ENCODE measurements at places on chromosomes 4 and X. TPM values are rescaled to one million over a fixed set of nuclear protein-coding genes. Genes with fewer than 3 reads are reported as not detected.

The IL21 gene
- total RNA-seq = not detected

The OPN1LW gene
- total RNA-seq = not detected

The SPANXC gene
- total RNA-seq = not detected

The APELA gene
- not detected for total RNA-seq

The CDX4 gene
- total RNA-seq = not detected

The LNX1 gene
- total RNA-seq = 1.0 TPM

The LRCH2 gene
- total RNA-seq = 21.7 TPM

The SRPK3 gene
- 0.24 TPM for total RNA-seq

The PPBP gene
- total RNA-seq = 1.2 TPM

The KLB gene
- not detected for total RNA-seq

The AFF2 gene
- 0.16 TPM for total RNA-seq

The THAP6 gene
- 6.9 TPM for total RNA-seq

The CHRDL1 gene
- not detected for total RNA-seq

The MAGEE2 gene
- not detected for total RNA-seq

The RS1 gene
- total RNA-seq = not detected

The ATOH1 gene
- total RNA-seq = not detected

The RFC1 gene
- 33.1 TPM for total RNA-seq

The FATE1 gene
- total RNA-seq = not detected

The PABPC1L2B gene
- total RNA-seq = not detected

The SPANXD gene
- total RNA-seq = not detected

The RIBC1 gene
- total RNA-seq = 0.65 TPM

The BCLAF3 gene
- total RNA-seq = 1.7 TPM

The HS6ST2 gene
- total RNA-seq = 2.2 TPM

The TMEM35A gene
- 22.0 TPM for total RNA-seq

The SYNPO2 gene
- 1.3 TPM for total RNA-seq

The FGD1 gene
- total RNA-seq = 10.9 TPM

The MAGEB17 gene
- total RNA-seq = 0.08 TPM

The SSX4B gene
- total RNA-seq = not detected

The EDA2R gene
- total RNA-seq = 4.0 TPM

The SSX3 gene
- not detected for total RNA-seq

The CD40LG gene
- total RNA-seq = not detected

The F9 gene
- not detected for total RNA-seq

The PNMA3 gene
- not detected for total RNA-seq

The ART3 gene
- not detected for total RNA-seq

The GLUD2 gene
- total RNA-seq = 1.1 TPM

The NLGN3 gene
- 3.1 TPM for total RNA-seq

The SPANXA2 gene
- total RNA-seq = not detected

The CTAG2 gene
- not detected for total RNA-seq

The FGF2 gene
- total RNA-seq = 24.0 TPM

The USP38 gene
- total RNA-seq = 14.1 TPM

The AMOT gene
- total RNA-seq = 6.9 TPM

The ITGB1BP2 gene
- total RNA-seq = 0.80 TPM

The PCDH18 gene
- total RNA-seq = 59.1 TPM

The COL4A6 gene
- 16.4 TPM for total RNA-seq

The HSPA4L gene
- 3.2 TPM for total RNA-seq

The TNMD gene
- not detected for total RNA-seq

The SFRP2 gene
- total RNA-seq = 15.9 TPM

The GPR34 gene
- total RNA-seq = not detected

The SPACA5 gene
- not detected for total RNA-seq

The DCAF16 gene
- total RNA-seq = 46.3 TPM

The USP27X gene
- total RNA-seq = 2.6 TPM
